H7 (cell line): ENCODE measurements at places on chromosomes 4 and X. TPM values are rescaled to one million over a fixed set of nuclear protein-coding genes. Genes with fewer than 3 reads are reported as not detected.

Gene RASGEF1B
- total RNA-seq = 4.0 and 6.1 TPM in 2 replicates

Gene RAB33B
- 5.6 and 7.9 TPM in 2 replicates for total RNA-seq

Gene PTTG2
- not detected in 2 replicates for total RNA-seq

Gene CLIC2
- total RNA-seq = 0.59 and 1.1 TPM in 2 replicates

Gene CFAP99
- not detected in 2 replicates for total RNA-seq

Gene HUWE1
- 79.9 and 97.4 TPM in 2 replicates for total RNA-seq

Gene SEC24D
- total RNA-seq = 39.4 and 42.8 TPM in 2 replicates

Gene DUSP9
- total RNA-seq = 2.3 and 3.3 TPM in 2 replicates

Gene GAR1
- 9.7 and 12.7 TPM in 2 replicates for total RNA-seq

Gene TLL1
- total RNA-seq = 0.31 and 1.1 TPM in 2 replicates

Gene BTK
- 0.07 and 0.11 TPM in 2 replicates for total RNA-seq

Gene FREM3
- 0.04 TPM in 1 of 2 replicates, not detected in the other for total RNA-seq

Gene NAA11
- total RNA-seq = not detected in 2 replicates

Gene SPARCL1
- 0.48 and 0.81 TPM in 2 replicates for total RNA-seq

Gene SHROOM3
- total RNA-seq = 52.8 and 55.8 TPM in 2 replicates

Gene LRBA
- total RNA-seq = 47.3 and 64.3 TPM in 2 replicates

Gene GPC4
- total RNA-seq = 96.5 and 109 TPM in 2 replicates

Gene C4orf54
- not detected in 2 replicates for total RNA-seq

Gene HSFX4
- total RNA-seq = not detected in 2 replicates

Gene CT45A2
- total RNA-seq = not detected in 2 replicates

Gene MAEA
- 65.4 and 80.6 TPM in 2 replicates for total RNA-seq

Gene SOWAHB
- total RNA-seq = 0.10 and 0.41 TPM in 2 replicates

Gene JADE1
- total RNA-seq = 33.8 and 43.5 TPM in 2 replicates

Gene INTU
- total RNA-seq = 10.3 and 11.8 TPM in 2 replicates

Gene FBXW7
- 12.7 and 22.7 TPM in 2 replicates for total RNA-seq

Gene ZNF185
- total RNA-seq = 7.0 and 7.8 TPM in 2 replicates

Gene ARHGEF38
- not detected in 2 replicates for total RNA-seq

Gene VSIG4
- not detected in 2 replicates for total RNA-seq

Gene AREG
- total RNA-seq = not detected in 2 replicates

Gene SLITRK2
- total RNA-seq = 0.37 and 0.83 TPM in 2 replicates

Gene ENAM
- total RNA-seq = not detected in 2 replicates

Gene SULT1B1
- total RNA-seq = not detected in 2 replicates

Gene TMEM47
- 7.4 and 14.0 TPM in 2 replicates for total RNA-seq

Gene KCNE5
- 0.74 and 4.0 TPM in 2 replicates for total RNA-seq

Gene NUDT6
- 9.9 and 12.3 TPM in 2 replicates for total RNA-seq

Gene GAGE13
- not detected in 2 replicates for total RNA-seq

Gene RIBC1
- total RNA-seq = 0.69 and 2.0 TPM in 2 replicates

Gene MAGEA10
- total RNA-seq = not detected in 2 replicates

Gene TMEM271
- 0.41 and 0.59 TPM in 2 replicates for total RNA-seq

Gene TIMM17B
- 129 and 157 TPM in 2 replicates for total RNA-seq

Gene TMEM35A
- 1.4 and 2.3 TPM in 2 replicates for total RNA-seq

Gene XK
- total RNA-seq = 1.2 and 2.2 TPM in 2 replicates

Gene CRMP1
- 101 and 106 TPM in 2 replicates for total RNA-seq

Gene LRP2BP
- 0.21 and 0.26 TPM in 2 replicates for total RNA-seq

Gene C1QTNF7
- total RNA-seq = 0.07 TPM in 1 of 2 replicates, not detected in the other
